ENCODE measurements at places on chromosomes 3 and 15.

GRCh38 chr3:28262001-28262400 is 20.6 kb downstream of the CMC1 start:
- no peak for DNase-seq

DNA sequence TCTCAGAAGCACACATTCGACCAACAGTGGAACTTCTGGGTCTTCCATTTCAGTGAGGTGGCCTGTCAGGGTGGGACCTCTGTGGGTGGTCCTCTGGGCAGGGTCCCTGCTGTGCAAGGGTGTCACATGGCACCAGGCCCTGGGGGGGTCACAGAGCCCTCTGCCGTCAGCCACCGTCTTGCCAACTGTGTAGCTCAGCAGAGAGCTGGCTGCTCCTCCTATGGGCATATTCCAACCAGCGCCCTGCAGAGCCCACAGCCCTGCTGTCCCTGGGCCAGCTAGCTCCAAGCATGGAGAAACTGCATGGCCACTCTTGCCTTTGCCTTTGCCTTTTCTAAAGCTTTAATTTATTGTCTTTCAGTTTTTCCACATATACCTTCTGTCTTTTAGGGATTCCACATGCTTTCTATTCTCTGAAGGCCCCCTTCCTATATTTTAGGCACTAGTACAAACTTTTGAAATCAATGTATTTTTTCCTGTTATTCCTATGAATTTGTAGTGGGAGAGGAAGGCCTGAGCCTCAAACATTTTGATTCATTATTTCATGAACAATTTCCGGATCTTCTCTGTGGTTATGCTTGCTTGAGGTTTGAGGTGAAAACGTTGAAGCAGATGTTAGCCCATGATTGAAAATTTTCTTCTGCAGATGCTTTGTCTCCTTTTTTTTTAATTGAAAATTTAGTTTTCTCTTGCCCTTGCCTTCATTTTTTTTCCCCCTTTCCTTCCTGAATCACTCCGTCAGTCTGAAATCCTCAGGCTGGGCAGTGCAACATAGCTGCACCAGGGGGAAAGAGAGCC is 11.7 kb downstream of the IQCF1 start:
- no peak for DNase-seq

- DNase-seq, result peak; percentile 48
Measured at GRCh38 chr3:28291577-28291976, 50.2 kb downstream of the CMC1 start.

GRCh38 chr3:25103391-25103790 is 324.7 kb upstream of the RARB start:
- DNase-seq, result no peak

GRCh38 chr3:27507111-27507510 is 22.9 kb upstream of the SLC4A7 start:
- DNase-seq, result no peak

DNA sequence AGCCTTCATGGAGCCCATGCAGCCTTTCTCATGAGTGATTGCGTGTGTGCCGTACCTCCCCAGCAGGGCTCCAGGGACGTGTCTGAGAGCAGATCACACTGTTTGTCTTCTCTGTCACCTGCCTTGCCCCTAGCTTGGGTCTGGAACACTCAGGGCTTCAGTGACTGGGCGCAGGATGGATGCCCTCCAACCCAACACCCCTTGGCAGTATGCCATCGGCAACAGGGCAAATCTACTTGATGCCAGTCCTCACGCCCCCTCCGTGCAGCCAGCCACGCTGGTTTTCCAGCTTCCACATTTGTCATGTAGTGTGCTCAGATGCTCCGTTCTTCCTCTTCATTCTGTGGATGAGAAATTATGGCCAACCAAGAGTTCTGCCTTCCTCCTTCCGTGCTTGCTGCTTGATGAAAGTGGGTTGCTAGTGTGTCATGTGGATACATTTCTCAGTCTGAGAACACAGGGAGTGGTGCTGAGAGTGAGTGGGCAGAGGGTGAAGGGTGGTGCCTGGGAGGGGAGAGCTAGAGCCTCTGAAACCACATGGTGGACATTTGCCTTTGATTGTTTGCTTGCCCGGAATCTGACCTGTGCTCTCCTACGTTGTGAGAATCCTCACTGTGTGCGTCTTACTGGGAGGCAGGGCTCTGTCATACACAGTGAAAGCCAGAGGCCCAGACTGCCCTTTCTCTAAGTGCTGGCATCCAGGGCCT is 97.2 kb downstream of the FAM43A start:
- DNase-seq, result no peak

DNA sequence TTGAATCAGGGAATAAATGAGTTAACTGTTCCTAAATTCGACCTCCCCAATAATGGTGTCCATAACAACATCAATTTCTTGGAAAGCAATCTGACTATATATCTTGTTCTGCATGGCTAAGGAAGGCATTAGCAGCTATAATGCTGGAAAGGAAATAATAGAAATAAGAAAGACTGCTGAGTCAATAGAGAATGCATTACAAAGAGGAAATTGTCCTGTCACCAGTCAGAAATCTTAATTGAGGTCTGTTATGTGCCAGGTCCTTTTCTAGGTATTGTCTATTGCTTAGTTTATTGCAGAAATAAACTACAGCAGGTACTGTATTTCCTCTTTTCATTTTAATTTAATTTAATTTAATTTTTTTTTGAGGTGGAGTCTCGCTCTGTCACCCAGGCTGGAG is 5.9 kb upstream of the PPP1R2 start:
- no peak for DNase-seq

DNA sequence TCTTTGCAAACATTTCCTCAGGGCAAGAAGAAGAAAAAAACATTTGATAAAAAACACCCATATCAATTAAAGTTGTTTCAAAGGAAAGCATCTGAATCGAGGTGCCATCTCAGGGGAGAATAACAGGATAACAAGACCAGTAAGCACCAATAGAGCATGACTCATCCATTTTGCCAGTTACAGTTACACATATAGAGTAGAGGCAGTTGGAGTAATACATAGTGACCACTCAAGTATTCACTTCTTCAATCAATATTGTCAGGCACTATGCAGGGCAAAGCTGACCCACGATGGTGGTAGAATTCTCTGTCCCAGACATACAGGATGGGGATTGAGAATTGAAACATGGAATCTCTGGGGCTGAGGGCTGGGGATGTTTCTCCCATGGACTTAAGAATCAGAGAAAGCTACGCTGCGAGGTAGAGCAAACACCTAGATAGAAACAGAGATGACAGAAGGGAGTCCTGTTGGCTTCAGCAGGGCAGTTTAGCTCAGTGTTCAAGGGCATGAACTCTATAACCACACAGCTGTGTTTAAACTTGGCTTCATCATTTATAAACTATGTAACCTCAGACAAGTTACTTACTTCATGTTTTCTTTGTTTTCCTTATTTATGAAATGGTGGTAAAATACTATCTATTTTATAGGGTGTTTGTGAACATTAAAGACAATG is 186.4 kb upstream of the NANOGP8 start:
- DNase-seq, result no peak

DNA sequence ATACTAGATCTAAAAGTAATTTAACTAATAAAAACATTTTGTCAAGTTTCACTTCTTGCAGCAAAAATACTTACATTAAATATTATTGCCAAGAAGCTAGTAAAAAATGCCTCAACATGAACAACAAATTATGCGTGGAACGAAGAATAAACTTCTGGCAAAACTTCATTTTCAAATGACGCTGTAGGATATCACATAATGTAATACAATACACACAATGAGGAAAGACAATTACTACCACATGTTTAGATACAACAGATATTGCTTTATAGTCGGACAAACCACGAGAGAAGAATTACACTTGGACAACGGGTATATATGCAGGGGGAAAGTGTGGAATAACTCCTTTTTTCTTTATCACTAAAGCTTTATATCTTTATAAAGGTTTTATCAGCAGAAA is 21.6 kb downstream of the P3H2 start:
- DNase-seq, result no peak

- no peak for DNase-seq
Measured at GRCh38 chr3:18687286-18687685, 262.1 kb upstream of the SATB1 start.

- peak; percentile 30 for DNase-seq
Measured at GRCh38 chr3:171267104-171267503, 193.1 kb downstream of the TNIK start.

- peak; percentile 31 for DNase-seq
Measured at GRCh38 chr3:5022966-5023776, 43.9 kb downstream of the BHLHE40 start.

DNA sequence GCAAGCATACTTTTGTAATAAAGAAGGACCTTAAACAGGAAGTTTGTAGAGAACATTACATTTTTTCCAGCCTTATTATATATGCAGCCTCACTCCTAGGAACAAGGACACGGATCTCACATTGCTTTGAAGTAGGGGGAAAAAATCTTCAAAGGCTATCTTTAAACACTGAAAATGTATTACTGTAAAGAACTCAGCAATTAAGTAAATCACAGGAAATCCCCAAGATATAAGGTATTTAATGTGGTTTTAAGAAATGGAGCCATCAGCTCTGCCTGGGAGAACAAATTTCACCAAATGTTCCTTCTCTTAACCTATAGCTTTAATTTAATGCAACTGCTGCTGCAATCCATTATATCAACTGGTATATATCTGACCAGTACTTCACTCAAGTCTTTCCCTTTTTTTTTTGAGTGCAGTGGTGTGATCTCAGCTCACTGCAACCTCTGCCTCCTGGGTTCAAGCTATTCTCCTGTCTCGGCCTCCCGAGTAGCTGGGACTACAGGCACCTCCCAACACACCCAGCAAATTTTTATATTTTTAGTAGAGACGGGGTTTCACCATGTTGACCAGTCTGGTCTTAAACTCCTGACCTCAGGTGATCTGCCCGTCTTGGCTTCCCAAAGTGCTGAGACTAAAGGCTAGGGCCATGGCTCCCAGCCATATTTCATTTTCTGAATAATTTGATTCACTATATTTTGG is 2.8 kb downstream of the BTLA start:
- DNase-seq, result no peak

- no peak for DNase-seq
Measured at GRCh38 chr3:150319900-150320299, 88.2 kb upstream of the TSC22D2 start.
